T-helper 2 cell (primary cell): ENCODE measurements at places on chromosomes 3 and 15.

DNA sequence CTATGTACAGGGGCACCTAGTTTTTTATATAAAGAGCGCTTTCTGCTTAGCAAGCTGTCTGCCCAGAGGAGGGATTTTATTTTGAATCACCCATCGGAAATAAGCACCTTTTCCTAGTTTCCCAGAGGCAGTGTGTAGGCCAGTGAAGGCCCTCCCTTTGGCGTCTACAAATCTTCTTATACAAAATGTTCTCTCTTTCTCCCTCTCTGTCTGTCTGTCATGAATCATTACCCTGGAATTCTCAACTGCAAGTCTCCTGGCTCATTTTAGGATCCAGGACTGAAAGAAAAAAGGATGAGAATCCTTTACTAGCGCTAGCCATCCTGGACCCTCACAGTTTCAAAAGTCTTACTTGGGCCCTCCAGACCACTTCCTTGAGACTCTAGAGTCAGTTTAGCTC lies 728.1 kb downstream of the OTOL1 start:
- no peak for DNase-seq

DNA sequence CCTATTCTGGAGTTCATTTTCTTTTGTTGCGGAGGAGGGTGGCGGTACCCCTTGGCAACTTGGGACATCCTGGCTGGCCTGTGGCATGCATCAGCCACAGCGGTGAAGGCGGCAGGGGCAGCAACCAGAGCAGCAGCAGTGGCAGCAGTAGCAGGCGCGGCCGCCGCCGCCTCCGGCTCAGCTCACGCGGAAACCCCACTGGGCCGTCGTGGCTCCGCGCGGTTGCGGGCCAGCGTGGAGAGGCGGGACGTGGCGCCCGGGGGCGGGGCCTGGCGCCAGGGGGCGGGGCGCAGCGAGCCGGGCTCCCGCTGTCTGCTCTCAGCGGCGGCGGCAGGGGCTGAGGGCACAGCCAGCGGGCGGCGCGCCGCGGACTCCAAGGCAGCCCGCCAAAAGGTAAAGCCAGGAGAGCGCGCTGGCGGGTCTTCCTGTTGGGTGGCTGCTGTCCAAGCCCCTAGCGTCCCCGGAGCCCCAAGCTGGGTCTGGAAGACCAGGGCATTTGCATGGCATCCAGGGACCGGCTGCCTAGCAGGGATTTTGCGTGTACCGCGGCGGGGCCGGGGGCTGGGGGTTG lies 334.4 kb upstream of the THRB start:
- peak; percentile 17 for DNase-seq

DNA sequence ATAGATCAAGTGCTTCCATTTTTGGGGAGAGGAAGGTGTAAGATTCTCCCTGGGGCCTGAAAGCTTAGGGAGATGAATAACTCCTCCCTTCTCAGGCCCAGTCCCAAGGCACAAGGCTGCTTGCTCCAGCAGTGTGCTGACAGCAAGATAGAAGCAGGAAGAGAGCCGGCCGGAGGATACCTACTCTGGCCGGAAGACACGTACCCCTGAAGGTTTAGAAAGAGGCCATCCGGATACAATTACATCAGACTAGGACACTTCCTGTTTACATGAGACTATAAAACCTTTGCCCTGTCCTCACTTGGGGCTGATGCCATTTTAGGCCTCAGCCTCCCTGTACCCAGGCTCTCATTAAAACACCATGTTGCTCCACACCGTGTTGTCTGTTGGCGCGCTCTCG lies 329.9 kb downstream of the SV2B start:
- DNase-seq: no peak

DNA sequence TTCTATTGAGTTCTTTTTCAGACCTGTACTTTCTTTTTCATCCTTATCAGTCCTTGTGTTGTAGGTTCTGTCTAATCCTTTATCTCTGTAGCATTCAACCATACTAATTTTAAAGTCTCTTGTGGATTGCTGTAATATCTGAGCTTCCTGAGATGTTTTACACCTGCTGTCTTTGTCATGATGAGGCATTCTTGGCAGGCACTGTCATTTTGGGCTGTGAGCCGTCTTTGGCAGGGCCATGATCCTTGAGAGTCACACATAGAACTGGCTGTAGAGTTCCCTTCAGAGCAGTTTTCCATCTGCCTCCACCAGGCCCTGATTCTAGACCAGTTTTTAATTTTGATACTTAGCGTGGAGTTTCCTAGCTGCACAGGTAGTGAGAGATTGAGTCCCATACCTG lies 6.7 kb downstream of the EFCC1 start:
- no peak for DNase-seq

GRCh38 chr15:89395461-89395871 lies 60.8 kb upstream of the POLG start:
- DNase-seq: no peak

GRCh38 chr3:173932624-173933023 lies 535.1 kb downstream of the NLGN1 start:
- no peak for DNase-seq

DNA sequence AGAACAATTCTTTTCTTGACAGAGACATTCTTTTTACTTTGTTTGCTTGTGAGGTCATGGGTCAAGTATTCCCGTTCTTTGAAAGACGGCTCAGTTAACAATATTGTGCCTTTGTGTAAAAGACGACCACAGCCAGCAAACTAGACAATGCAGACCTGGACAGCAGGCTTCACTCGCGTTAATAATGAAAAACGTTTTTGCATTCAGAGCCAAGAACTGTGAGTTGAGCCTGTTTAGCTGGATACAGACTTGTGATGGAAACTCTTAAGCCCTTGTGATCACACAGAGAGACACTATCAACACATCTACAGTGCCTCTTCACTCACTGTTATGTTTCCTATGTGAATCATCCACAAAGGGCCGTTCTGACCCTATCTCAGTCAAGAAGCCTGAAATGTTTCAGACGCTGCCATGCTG lies 37.3 kb upstream of the CMTM7 start:
- no peak for DNase-seq

GRCh38 chr3:99928771-99929744 lies 111.4 kb downstream of the CMSS1 start:
- no peak for DNase-seq

DNA sequence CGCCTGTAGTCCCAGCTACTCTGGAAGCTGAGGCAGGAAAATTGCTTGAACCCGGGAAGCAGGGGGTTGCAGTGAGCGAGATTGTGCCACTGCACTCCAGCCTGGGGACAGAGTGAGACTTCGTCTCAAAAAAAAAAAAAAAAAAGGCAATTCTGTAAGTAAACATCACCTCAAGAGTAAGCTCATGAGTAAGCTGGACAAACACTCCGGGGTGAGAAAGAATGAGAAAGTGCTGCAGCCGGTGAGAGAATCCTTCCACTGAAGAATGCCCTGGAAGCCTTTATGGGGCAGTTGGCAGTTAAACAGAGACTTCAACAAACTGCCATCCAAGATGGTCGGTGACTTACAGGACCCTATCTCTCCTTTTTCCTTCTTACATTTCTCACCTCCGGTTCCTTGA lies 47.5 kb downstream of the FEZF2 start:
- no peak for DNase-seq

DNA sequence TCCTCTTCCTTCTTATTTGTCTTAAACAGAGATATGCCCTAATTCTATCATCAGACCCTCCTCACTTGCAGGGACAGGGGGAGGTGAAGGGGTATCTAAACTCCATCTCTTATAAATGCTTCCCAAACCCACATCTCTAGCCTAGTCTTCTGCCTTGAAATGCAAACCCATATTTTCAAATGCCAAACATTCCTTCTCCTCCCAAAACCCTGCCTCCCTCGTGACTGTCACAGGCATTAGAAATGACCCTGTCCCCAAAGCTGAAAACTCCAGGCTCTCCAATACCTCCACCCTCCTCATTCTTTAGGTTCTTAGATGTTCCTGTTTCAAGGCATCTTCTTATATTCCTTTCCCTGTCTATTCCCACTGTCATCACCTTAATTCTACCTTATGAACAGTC lies 191.0 kb downstream of the ERC2 start:
- DNase-seq: no peak

DNA sequence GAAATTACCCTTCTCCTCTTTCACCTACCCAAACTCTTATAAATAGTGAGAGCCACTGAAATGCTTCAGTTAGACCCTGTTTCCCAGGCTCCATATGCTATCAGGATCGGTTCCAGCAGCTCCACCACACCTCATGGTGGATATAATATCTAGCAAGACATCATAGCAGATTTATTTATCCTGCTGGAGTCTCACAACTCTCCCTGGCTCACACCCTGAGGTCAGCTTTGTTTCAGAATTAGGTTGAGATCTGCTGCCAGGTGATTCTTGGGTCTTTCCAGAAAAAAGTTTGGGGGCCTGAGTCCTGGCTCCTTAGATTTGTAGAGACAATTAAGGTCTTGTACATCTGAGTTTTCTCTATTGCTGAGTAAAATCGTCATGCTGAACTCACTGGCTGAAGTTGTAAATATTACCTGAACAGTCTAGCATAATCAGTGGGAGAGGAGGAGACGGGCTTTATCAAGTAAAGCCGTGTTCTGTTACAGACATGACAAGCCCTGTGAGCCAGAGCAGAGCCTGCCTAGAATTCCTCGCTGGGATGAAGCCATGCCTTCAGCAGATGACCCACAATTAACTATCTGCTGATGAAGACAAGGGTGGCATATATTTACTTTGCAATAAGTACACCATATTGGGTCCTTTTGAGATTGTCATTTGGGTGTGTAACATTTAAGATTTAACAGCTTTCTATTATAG lies 131.6 kb downstream of the STAC start:
- DNase-seq: no peak

DNA sequence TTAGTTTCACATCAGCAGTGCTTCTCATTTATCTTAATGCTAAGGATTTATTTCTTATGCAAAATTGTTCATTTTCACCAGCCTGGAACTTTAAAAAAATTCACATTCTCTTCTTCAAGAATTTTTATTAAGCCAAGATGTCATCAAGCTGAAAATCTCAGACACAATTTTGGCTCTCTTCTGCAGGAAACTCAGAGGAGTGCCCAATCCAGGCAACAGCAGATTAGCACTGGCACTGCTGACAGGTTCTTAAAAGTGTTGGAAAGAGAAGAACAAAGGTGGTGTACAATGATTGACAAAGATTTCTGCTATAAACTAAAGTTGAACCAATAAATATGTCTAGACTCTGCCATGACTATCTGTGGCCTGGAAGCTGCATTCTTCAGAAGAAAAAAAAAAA lies 479.5 kb downstream of the FHIT start:
- no peak for DNase-seq

DNA sequence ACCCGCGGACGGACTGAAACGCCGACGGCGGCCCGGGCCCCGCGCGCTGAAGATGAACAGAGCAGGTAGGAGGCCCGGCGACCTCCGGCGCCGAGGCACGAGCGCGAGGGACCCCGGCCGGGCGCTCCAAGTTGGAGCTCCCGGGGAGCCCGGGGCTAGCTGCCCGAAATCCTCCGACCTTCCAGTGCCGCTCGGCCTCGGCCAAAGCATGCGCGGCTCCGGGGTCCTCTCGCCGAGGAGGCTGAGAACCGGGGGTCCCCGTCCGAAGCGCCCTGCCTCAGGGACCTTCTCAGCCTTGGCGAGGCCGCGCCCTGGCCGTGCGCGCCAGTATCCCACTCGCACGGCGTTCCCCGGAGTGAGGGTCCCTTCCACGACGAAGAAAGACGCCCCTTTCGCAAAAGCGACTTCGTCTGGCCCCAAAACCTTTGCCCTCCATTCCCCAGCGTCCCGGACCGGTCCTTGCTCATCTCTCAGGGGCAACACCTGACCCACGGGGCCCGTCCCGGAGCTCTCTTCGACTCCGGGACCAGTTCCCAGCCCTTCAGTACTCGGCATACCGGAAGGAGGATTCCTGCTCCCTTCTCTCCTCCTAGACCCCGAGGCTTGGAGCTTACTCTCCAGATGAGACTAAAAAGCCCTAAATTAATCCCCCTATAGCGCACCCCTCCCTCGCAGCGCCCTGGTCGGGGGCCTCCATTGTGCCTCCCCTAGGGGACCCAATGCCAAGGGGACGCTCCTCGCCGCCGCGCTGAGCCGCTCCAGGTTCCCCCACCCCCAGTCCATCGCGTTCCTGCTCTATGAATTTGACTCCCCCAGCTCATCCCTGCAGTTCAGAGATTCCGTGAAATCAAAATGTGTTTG lies 7.7 kb upstream of the FGD5 start:
- DNase-seq: no peak

GRCh38 chr15:56492236-56492635 lies 27.3 kb upstream of the MNS1 start:
- DNase-seq: no peak

DNA sequence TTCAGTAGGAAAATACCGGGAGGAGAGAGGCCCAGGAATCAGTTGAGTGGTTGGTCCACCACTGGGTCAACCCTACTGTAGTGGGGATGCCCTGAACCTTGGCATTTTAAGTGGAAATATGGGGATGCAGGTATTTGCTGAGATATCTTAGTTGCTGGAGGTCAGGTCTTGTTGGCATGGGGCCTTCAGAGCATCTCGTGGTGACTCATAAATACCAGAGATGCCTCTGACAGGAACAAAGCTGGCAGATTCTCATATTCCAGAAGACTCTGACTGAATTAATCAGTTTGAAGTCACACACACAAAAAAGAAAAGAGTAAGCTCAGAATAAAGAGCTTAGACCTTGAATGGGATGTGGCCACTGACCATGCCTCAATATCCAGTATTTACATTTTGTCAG lies 91.6 kb downstream of the CACNA2D3 start:
- no peak for DNase-seq

DNA sequence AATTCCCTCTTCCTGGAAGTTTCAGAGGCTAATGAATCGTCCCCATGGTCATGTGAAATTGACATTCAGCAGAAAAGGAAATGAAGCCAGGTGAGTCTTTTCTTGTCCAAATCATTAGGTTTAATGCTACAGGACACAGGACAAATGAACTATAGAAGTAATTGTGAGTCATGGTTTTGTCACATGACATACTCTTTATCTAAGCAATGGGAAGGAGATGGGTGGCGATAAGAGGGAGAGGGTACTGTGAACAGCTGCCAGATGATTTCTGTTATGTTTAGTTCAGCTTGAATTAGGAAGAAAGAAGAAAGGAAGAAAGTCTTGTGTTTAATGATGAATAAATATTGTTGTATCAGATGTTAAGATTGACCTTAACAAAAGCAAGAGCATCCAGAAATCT lies 515.4 kb upstream of the ZNF717 start:
- no peak for DNase-seq

DNA sequence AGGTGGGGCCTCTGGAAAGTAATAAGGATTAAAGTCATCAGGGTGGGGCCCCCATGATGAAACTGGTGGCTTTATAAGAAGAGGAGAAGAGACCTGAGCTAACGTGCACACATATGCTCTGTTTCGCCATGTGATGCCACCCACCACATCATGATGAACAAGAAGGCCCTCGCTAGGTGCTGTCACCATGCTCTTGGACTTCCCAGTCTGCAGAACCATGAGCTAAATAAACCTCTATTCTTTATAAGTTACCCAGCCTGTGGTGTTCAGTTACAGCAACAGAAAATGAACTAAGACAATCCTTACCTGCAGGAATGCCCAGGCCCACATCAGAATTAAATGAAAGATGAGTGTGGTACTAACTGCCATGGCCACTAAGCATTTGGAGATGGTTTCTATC lies 79.8 kb downstream of the ADCY5 start:
- DNase-seq: no peak

DNA sequence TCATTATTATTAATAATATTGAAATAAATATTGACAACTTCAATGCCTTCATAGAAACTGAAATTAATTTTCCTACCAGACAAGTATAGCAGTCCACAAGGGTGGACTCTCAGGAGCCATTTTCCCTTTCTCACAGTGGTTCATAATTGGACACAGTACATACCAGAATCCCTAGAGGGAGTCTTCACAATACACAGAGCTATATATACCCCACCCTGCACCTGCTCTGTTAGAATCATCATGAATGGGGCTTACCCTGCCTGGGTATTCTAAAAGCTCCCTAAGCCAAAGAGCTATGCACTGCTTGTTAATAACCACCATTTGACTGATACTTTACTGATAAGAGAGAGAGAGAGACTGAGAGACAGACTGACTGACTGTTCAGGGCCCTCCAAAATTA lies 134.9 kb downstream of the FEZF2 start:
- DNase-seq: no peak
